HEK293T (cell line): ENCODE measurements at places on chromosomes 3 and 15.

DNA sequence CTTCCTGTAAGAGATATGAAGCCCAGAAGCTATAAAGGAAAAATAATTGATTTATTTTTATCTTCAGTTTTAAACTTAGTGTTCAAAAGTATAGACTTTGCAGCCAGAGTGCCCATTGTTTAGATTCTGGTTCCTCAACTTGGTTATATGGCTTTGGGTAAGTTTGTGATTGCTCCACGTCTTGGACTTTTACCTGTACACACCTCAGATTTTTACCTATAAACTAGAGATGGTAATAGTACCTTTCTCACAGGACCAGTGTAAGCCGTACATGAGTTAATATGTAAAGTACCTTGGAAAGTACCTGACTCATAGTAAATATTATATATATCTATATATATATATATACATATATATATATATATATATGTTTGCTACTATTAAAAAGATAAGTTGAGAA is 283.8 kb downstream of the RAP2B start:
- no peak for DNase-seq

GRCh38 chr15:80183886-80184285 is 31.1 kb downstream of the FAH start:
- peak; percentile 31 for DNase-seq

DNA sequence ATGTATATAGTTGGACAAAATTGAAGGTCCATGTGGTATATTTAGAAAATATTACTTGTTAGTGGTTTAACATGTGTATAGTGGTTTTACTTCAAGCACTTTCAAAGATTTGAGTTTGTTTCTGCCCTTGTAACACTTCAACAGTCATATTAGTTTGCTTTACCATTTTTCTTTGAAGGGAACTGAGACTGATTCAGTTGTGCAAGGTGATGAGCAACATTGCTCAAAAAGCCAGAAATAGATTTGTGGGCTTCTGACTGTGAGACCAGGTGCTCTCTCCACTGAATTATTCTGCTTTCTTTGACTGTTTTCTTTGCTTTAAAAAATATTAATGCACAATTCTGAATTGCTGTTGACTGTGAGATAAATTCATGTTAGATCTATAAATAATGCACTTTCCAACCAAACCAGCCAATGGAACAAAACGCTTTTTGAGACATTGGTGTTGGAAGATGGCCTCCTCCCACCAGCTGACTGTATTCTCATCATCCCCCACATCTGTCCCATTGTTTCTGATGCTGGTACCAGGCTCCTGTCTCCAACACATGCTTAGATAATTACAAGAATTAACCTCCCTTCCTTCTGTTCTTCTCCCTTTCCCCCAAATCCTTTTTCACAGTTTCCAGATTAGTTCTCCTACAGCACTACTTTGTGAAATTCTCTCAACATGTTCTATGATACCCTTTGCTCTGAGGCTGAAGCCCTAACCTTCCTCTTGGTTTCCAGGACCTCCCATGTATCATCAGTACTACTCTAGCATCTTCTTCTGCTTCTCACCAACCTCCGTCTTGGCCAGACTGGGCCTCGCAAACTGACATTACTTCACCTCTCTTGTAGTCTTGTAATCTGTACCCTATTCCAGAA is 27.9 kb downstream of the PLCL2 start:
- DNase-seq = no peak

DNA sequence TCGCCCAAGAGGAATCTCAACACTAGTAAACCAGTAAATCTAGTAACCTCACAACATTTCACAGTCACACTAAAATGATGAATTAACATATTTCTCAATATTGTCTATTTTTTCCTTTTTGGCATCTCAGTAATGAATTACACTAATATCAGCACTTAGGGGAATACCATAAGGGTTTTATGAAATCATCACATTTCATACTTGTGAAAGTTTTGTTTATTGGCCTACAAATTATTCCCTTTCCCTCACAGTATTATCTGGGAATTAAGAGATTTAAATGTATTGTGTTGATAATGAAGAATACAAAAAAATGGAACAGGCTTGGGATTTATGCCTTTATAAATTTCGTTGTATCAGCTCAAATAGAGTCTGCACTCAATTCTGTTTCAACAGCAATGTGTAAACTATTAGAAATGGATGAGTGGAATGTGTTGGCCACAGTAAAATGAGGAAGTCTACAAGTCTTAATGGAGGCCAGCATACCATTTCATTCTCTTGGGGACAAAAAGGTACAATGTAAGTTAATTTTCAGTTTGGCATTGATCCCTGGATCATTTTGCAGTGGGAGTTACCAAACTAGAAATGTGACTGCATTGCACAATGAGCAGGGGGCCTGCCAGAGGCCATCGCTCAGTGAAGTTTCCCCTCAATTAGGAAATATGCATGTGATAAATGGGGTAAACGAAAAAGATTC is 195.4 kb downstream of the FMN1 start:
- DNase-seq = no peak
